ENCODE measurements at places on chromosomes 12 and 14.

DNA sequence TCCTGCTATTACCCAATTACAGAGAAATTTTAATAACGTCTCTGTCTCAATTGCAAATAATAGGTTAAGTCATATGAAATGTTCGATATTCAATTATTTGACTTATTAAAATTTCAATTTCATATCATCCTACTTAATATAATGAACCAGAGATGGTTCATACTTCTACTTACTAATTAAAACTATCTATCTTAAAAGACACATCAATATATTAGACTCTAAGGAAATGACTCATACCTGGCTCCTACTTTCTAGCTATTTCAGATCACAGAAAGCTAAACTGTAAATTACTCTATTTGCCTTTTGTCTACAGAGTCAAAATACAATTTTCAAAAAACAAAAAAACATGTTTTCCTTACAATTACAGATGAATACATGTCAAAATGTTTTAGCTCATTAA, 99.6 kb downstream of the CAPZA3 start:
- no peak for DNase-seq

GRCh38 chr12:104673696-104674482, 217.1 kb downstream of the CHST11 start:
- no peak for DNase-seq

DNA sequence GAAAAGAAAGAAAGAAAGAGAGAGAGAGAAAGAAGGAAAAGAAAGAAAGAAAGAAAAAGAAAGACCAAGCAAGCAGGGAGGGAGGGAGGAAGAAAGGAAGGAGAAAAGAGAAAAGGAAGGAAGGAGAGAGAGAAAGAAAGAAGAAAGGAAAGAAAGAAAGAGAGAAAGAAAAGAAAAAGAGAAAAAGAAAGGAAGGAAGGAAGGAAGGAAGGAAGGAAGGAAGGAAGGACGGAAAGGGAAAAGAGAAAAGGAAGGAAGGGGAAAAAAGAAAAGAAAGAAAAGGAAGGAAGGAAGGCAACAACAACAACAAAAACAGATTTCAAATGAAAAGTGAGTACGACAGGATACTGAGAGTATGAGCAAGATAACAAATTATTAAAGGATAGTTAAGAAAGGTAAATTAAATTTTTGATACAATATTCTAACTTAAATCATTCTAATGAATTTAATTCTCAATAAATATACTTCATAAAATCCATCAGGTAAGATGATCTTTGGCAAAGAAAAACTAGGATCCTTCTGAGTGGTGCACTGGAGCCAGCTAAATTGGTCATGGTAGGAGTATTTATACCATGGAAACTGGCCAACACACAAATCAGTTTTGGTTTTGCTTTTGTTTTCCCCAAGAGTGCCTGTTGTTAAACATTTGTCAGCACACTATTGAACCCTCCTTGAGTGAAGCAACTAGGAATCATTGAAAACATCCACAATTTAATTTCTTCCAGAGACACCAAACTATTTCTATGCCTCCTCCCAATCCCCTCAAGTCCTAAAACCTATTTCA, 56.1 kb upstream of the DYRK2 start:
- peak; percentile 14 for DNase-seq

DNA sequence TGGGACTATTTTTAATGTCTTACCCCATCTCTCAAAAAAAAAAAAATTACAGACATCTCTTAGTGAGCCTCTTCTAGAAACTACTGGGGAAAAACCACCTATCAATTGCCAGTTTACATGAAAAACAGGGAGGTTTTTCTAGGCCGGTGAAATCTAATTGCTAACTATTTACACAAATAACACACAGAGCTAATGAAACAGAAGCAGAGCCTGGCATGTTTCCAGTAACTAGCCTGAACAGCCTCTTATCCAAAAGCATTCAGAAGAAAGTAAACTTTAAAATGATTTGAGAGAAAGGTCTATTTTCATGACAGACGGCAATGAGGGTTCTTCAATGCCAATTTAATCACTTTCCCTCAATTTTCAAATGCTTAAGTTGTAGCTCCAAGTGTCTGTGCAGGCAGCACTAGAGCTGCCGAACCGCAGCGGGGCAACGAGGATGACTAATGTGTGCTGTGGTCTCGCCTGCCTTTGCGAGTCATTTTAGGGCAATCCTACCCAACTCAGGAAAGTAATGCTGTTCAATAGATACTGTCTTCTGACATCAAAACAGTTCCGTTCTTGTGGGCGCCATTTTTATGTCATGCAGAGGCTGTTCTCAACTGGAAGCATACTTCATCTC, 84.6 kb downstream of the SETD3 start:
- peak; percentile 25 for DNase-seq

- no peak for DNase-seq
These were observed 23.2 kb upstream of the MAGOHB start for GRCh38 chr12:10636611-10637010.

- no peak for DNase-seq
These were observed 70.9 kb downstream of the KITLG start for GRCh38 chr12:88509347-88509746.

DNA sequence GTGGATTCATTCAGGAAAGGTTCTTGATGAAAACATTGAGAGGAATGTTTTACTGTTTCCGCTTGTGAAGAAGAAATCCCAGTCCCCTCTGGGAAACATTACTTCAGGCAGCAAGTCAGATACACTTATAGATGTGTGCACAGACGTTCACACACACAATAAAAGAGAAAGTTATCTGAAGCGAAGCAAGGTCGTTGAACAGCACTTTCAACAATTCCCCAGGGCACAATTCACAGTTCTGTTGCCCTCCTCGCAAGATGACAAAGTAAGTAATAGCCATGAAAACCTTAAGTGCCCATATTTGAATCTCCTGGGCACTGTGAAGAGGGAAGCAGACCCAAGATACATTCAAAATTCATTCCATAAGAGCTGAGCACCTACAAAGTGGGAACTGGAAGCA, 156.6 kb upstream of the CAND1 start:
- DNase-seq, result no peak

- DNase-seq, result peak; percentile 14
These were observed 105.4 kb upstream of the MED13L start for GRCh38 chr12:116382686-116383530.

DNA sequence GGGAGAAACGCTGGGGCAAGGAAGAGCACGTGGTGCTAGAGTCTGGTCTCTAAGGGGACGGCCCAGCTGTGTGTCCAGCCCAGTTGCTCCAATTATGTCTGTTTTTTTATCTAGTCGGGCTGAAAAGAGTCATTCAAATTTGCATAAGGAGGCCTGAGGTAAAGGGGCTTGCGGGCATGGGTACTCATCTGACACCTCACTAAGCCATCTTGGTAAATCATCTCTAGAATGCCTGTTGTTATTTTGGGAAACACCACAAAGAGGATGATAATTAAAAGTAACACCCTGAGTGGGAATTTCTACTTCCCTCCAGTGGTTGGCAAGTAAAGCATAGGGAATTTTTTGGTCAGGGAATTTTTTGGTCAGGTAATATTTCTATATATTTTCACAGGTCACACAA, 196.1 kb upstream of the ALG10B start:
- DNase-seq, result no peak

DNA sequence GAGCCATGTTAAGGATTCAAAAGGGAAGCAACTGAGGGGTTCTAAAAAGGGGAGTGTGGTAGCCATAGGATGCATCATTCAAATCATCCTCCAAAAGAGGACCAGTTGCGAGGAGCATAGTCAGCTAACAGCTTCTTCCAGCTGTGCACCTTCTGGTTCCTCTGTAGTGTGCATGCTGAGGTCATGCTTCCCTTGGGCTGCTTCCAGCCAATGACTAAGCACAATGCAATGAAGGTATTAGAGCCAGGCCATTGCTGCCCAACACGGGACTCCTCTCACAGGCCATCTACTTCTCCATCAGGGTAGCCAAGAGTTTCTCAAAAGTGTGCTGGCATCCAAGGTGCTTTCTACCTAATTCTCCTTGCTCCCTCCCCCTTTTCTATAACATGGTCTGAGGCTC, 69.2 kb upstream of the ARID2 start:
- peak; percentile 81 for DNase-seq

DNA sequence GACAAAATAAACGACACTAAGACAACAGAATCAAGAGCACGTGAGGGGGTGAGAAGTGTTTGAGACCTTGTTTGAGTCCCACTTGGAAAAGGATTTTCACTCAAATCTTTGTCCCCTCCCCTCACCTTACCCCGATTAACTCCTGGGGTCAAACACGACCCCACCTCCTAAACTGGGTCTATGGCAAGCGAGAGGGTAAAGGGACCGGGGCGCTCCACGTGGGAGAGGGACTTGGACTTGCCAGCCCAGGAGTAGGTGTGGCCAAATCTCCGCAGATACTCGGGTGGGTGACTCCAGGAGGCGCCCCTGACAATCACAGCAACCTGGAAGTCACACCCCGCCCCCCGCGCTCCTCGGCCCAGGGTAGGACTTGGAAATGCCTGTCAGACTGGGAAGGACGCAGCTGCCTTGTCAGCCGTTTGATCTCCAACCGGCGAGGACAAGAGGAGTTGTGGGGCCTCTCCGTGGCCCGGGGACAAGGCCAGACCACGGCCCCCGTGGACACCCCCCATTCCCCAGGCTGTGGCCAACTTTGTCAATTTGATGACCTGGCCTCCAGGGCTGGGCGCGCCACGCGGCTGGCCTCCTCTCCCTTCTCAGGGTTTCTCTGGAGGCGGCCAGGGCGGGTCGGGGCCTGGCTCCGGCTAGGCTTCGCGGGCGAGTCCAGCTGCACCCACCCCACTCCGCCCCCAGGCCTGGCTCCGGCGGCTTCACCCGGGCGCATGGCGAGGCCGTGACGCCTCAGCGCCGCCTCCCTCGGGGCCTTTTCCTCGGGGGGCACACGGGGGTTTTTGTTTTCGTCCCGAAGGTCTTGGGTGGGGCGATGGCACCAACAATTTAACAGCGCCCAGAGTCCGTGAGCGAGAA, 1.1 kb upstream of the BCL11B start:
- no peak for DNase-seq

DNA sequence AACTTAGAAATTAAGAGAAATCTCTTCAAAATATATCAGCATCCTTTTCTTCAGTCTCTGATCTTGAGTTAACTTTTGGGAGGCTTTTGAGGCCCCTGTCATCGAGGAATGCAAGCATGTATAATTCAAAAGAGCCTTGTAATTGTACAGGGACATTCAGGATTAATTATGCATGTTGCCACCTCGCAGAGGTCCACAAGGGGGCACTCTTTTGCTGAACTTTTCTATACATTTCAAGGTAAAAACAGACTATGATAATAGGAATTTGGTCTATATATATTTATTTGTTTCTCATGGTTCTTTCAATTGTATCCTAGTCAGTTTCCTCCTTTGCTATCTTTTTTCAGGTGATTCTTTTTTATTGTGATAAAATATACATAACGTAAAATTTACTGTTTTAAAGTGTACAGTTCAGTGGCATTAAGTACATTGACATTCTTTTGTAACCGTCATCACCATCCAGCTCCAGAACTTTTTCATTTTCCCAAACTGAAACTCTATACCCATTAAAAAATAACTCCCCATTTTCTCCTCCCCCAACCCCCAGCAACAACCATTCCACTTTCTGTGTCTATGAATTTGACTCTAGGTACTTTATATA, 47.0 kb upstream of the SLC2A13 start:
- peak; percentile 60 for DNase-seq

DNA sequence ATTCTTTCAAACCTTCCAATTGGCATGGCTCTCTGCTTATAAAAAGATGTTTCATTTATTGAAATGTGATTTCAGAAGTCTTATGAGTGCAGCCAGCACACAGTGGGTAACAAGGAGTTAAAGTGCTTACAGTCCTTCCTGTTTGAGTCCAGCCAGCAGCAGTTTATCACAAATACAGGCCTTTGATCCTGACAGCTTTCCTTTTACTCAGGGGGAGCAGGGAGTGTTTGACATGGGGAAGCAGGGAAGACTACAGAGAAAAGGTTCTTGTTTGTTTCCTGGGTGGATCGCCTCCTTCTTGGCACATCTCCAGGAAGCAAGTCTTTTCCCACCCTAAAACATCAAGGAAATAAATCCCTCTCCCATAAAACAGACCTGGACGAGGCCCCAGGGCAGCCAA, 216.1 kb downstream of the MSRB3 start:
- no peak for DNase-seq

DNA sequence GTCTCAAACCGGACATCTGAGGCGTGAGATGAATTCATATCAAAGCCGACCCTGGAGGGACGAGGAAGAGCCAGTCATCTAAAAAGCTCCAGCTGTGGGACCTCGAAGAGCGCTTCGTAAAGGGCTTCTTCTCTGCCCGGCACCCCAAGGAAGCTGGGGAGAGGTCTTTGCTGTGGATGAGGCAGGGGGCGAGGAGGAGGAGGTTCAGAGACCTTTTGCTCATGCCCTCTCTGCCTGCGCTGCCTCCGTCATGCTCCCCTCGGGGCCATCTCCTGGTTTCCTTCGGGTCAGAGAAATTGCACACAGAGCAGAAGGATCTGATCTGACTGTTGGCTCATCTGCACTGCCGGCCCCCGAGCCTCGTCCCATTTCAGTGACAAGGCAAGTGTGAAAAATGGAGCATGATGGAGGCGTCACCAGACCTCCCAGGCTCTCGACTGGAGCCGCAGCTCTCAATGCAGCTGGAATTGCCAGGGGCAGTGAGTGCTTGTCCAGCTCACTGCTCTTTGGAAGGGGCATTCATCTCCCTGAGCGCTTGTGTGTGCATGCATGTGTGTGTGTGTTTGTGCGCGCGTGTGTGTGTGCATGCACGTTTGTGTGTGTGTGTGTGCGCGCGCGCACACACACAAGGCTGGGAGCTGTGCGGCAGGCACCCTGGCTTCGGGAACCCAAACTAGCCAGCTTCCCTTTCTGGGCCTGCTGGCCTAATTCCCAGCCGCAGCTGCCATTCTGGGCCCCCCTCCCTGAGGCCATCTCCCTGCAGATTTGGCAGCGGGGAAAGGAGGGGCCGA, 9.2 kb downstream of the CABP1 start:
- DNase-seq, result no peak

DNA sequence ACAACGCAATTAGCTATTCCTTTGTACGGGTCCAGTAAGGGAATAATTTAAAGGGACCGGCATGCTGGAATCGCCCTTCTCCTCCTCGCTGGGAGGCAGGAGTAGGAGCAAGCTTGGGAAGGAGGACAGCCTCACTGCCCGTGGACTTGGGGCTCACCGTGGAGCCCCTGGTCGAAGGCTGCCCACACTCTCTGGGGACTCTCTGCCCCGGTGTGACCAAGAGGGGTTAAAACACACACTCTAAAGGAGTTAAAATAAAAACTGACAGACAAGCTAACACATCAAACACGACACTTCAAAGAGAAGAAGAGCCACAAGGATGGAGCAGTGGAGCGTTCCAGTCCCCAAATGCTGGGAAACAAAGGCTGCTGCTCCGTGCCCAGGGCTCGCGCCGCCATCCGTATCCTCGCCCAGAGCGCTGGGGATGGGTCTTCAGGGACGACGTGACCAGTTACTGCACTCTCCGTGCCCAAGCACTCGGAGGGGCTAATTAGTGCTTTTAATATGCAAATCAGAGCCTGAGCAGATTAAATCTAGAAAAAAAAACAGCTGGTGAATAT, 123.3 kb downstream of the PAPOLA start:
- no peak for DNase-seq

All from RKO (cell line).